ENCODE measurements at places on chromosomes 1 and 21. TPM values are rescaled to one million over a fixed set of nuclear protein-coding genes. Genes with fewer than 3 reads are reported as not detected.

The IRF6 gene
- total RNA-seq = not detected

DNA sequence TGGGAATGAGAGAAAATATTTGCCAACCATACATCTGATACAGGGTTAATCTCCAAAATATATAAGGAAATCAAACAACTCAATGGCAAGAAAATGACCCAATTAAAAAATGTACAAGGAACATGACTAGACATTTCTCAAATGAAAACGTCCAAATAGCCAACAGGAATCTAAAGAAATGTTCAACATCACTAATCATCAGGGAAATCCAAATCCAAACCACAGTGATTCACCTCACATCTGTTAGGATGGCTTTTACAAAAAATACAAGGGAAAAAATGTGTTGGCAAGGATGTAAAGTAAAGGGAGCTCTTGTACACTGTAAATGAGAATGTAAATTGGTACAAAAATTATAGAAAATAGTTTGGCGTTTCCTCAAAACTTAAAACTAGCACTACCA, 54.7 kb upstream of the ZRANB2 start:
- no peak for DNase-seq

The GUCA2B gene
- total RNA-seq = not detected

GRCh38 chr1:234529095-234529949, 50.3 kb upstream of the TARBP1 start:
- DNase-seq = no peak

DNA sequence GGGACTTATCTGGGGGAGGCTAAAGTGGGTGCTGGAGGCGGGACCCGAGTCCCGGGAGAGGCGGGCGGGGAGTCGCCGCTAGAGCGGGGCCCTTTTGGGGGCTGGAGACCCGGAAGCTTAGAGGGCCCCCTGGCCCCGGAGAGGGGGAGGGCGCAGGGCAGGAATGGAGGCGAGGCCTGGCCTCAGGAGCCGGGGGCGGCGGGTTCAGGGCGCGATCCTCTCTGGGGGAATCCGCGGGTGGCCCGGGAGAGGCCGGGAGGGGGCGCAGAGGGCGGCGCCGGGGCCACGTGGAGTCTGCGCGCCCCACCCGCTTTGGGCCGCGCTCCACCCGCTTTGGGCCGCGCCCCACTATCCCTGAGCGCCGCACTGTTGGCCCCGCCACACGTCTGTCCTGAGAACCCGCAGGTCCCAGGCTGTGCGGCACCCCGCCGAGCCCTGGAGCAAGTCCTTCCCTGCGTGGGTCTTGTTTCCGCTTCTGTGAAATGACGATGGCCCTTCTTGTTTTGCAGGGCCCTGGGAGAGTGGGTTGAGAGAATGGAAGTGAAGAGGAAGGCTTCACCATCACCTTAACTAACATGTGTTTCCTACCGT, 84.4 kb downstream of the NKAIN1 start:
- DNase-seq = peak; percentile 84

The CLCN6 gene
- 12.4 TPM for total RNA-seq

- DNase-seq = no peak
Measured at GRCh38 chr1:12185918-12186678, 19.3 kb downstream of the TNFRSF1B start.

- DNase-seq = no peak
Measured at GRCh38 chr1:173549813-173550212, 53.1 kb downstream of the SLC9C2 start.

DNA sequence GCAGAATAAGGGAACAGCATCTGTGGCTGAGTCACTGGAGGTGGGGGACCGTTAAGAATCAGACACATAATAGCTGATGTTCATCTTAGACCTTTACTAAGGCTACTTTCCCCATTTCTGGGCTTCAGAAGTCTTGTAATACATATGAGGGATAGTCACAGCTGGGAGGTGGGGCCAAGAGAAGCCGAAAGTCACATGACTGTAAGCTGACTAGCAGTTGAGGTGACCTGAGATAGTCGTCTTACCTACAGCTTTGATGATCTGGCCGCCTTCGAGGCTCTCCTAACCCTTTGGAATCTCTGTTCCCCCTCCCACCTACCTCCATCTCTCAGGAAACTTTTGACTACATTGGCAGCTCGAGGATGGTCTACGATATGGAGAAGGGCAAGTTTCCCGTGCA, 9.4 kb downstream of the NCSTN start:
- no peak for DNase-seq

GRCh38 chr1:62325081-62325480, 5.8 kb upstream of the KANK4 start:
- peak; percentile 55 for DNase-seq

GRCh38 chr1:2431103-2431502, 18.7 kb upstream of the PEX10 start:
- no peak for DNase-seq

The ADAMTS5 gene
- total RNA-seq = 3.1 TPM

The SMIM12 gene
- 25.1 TPM for total RNA-seq

- DNase-seq = no peak
Measured at GRCh38 chr1:90919190-90919719, 102.6 kb downstream of the ZNF644 start.

The ACTN2 gene
- total RNA-seq = 0.34 TPM

All from Daoy (cell line).